ENCODE measurements at places on chromosomes 2 and 18. TPM values are rescaled to one million over a fixed set of nuclear protein-coding genes. Genes with fewer than 3 reads are reported as not detected.

Gene RAPH1
- total RNA-seq = 45.7 TPM

Gene CRYBA2
- not detected for total RNA-seq

Gene SERPINB3
- total RNA-seq = not detected

Gene CRYGD
- total RNA-seq = not detected

Gene FAM161A
- total RNA-seq = 1.3 TPM

Gene TMEM198
- total RNA-seq = 0.03 TPM

DNA sequence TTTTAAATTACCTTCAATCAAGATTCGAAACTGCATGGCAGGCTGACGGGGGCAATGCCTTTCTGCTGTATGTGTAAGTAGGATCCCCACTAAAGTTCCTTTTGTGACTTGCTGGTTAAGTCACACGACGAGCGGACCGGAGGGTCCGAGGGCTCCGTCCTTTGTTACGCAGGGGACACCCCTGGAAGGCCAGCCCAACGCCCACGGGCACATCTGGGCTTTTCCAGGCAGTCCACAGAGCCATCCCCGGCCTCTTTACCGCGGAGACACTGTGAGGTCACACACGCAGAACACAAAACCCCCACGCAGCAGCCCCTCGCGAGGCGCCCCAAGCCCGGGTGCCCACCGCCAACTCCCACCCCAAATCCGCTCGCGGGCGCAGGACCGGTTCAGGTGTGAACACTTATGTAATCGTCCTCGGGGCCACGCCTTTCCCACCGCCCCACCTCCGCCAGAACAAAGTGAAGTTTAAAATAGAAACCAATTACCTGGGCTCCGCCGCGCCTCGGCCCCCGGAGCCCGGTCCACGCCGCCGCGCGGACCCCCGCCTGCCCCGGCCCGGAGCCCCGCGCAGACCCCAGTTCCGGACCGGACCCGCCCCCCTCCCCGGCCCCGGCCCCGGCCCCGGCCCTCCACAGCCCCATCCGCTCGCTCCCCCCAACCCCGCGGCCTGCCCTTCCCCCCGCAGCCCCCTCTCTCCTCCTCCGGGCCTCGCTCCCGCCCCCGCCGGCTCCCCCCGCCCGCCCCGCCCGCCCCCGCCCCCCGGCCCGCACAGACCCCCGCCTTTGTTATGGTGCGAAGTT lies 4.2 kb downstream of the ZNF516 start:
- no peak for DNase-seq

GRCh38 chr18:5066380-5066977 lies 130.6 kb downstream of the AKAIN1 start:
- no peak for DNase-seq

GRCh38 chr2:190335225-190335559 lies 8.2 kb upstream of the INPP1 start:
- DNase-seq = no peak

GRCh38 chr2:229033816-229034215 lies 237.3 kb downstream of the PID1 start:
- no peak for DNase-seq

DNA sequence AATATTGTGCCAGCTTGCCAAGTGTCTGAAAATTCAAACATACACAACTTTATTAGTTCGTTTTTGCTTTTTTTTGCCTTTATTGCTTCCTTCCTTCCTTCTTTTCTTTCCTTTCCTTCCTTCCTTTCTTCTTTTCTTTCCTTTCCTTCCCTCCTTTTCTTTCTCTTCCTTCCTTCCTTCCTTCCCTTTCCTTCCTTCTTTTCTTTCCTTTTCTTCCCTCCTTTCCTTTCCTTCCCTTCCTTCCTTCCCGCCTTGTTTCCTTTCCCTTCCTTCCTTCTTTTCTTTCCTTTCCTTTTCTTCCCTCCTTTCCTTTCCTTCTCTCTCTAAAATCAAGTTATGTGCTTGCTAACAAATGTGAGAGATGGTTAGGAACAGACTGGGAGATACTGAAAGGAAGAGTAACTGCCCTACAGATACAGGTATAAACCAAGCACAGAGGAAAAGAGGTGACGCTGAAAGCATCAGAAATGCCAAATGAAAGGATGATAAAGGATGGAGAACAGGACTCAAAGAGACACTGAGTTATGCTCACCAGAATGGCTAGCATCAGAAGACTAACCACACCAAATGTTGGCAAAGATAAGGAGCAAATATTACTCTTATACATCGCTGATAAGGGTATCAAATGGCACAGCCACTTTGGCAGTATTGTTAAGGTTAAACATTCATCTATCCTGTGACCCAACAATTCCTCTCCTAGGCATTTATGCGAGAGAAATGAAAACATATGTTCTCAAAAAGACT lies 151.6 kb downstream of the MREG start:
- no peak for DNase-seq

DNA sequence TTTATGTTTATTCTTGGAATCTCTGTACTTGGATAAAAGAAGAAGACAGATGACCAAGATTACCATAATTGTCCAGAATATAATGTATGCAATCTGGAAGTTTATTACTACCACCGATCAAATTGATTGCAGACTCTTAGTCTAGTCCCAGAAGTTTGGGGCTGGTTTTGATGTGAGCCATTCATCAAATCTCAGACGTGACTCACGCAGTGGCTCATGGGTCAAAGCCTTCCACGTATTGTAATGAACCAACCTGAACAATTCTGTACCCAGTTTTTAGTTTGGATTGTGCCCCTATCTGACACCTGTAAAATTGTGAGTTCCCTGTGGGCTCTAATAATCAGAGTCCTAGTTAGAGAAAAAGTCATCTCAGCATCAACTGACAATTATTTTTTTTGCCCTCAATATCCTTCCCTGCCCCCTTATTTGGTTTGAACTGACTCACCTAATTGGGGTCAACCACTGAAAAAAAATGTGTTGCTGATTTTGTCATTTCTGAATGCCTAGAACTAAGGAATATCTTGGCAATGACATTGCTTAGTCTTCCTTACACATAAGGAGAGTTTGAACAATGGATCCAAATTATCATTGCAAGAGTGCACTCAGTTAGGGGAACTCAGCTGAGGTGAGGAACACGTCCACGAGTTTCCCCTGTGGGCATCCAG lies 219.5 kb upstream of the NRP2 start:
- peak; percentile 10 for DNase-seq

GRCh38 chr2:23658466-23658942 lies 268.4 kb downstream of the ATAD2B start:
- DNase-seq = no peak

- no peak for DNase-seq
Observed at GRCh38 chr2:171939743-171940071, 17.4 kb downstream of the HAT1 start.

- DNase-seq = no peak
Observed at GRCh38 chr18:1047406-1047805, 142.7 kb downstream of the ADCYAP1 start.

DNA sequence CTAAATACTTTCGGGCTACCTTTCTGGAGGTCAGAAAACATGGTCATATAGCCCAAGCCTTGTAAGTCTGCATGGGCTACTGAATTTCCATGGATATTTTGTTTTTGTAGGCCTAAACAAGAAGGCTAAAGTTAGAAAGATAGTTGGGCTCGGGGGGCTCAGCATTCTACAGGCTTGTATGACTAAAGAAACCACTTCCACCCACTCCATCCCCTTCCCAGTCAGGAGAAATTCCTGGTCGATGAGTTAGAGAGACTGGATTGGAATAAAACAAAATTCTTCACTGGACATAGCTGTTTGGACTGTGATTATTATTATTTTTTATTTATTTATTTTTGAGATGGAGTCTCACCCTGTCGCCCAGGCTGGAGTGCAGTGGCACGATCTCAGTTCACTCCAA lies 539.4 kb upstream of the TNP1 start:
- DNase-seq = peak; percentile 30

DNA sequence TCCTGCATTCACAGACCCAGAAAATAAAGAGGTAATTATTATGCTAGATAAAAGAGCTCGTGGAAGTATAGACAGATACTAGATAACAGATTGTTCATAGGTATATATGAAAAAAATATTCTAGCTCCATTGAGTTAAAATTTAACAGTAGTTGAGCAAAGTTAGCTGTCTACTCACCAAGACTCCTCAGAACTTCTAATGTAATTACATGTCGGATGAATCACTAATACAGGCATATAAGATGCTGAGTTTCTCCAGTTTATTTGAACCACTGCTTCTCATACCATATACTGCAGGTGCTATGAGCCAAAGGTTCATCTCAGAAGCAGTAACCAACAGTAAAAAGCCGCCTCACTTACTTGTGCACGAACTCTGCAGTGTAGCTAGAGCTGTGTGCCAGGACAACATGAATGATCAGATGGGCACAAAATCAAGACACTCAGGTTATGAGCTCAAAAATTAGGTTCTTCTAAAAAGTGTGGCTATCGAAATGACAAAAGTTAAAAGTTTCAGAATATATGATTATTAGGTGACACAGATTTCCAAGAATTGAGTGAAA lies 373.4 kb downstream of the NCKAP5 start:
- no peak for DNase-seq

DNA sequence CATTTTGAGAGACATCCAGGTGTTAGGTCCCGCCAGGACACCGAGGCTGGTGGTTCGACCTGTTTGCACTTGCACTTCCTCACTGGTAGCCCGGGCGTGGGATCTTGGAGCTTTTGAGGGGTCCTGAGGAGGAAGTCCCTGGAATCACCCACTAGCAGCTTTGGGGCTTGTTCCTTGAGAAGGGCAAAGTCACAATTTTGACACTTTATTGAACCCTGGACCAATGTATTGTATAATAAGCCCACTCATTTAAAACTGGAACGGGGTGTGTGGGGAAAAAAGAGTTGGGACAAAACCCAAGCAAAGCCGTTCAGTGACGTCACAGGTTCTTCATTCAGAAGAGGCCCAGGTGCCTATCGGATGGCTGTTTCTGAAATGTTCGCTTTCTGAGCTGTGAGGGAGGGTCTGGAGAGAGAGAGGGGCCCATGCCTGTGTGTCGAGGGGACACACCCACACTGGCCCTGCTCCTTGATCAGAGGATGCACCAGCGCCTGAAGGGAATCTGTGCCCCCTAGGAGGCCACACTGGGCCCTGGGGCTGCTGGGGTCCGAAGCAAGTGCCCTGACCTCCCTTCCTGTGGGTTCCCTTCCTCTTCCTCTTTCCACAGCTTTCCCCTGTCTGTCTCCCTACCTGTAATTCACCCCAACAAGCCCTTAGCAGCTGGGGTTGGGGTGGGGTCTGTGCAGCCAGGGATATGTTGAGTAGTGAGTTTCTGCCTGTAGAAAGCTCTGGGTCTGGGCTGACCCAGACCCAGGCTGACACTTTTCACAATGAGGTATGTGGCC lies 2.6 kb downstream of the LPIN1 start:
- DNase-seq = no peak

GRCh38 chr2:150292807-150293206 lies 194.7 kb downstream of the RND3 start:
- no peak for DNase-seq

GRCh38 chr2:151766437-151767153 lies 32.3 kb upstream of the NEB start:
- DNase-seq = no peak

- no peak for DNase-seq
Observed at GRCh38 chr18:12751891-12752290, 49.0 kb downstream of the PSMG2 start.

- no peak for DNase-seq
Observed at GRCh38 chr2:231294571-231295362, 96.3 kb downstream of the ARMC9 start.

- DNase-seq = no peak
Observed at GRCh38 chr2:82959727-82960126, 1499.4 kb downstream of the SUCLG1 start.

GRCh38 chr2:89850881-89851582 lies 1159.6 kb downstream of the RPIA start:
- DNase-seq = no peak

- DNase-seq = no peak
Observed at GRCh38 chr2:20747317-20747716, 75.6 kb downstream of the LDAH start.

GRCh38 chr18:9619990-9620389 lies 5.6 kb upstream of the PPP4R1 start:
- DNase-seq = no peak

DNA sequence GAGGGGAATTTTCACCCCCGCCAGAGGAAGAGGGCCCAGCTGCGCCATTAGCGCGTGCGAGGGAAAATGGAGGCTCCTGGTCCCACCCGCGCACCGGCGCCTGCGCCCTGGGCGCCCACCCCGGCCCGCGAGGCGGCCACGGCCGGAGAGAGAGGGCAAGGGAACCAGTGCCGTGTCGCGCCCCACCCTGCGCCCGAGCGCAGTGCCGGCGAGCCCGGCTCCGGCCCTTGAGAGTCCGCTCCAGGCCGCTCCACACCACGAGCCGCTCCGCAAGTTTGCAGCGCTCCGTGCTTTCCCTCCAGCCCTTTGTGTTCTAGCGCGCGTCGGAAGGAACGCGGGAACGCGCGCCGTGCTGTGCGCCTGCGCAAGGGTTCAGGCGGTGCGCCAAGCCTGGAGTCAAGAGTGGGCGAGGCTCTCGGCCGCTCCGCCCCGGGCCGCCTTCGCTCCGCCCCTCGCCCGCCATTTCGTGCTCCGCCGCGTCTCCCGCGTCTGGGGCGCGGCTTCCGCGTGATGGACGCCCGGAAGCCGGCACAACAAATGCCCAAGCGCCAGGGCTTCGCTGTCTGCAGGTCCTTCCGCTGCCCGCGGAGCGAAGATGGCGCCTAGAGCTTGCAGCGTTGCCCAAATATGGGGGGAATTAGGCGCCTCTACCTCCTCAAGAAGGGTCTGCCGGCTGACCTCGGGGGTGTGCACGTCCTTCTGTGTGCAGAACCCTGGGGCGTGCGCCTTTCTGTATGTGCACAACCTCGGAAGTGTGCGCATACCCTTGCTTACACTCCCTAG lies 46.1 kb upstream of the PTMA start:
- DNase-seq = no peak

- DNase-seq = peak; percentile 73
Observed at GRCh38 chr2:226030788-226031646, 631.5 kb downstream of the NYAP2 start.

- no peak for DNase-seq
Observed at GRCh38 chr2:45965871-45966498, 314.5 kb downstream of the PRKCE start.

DNA sequence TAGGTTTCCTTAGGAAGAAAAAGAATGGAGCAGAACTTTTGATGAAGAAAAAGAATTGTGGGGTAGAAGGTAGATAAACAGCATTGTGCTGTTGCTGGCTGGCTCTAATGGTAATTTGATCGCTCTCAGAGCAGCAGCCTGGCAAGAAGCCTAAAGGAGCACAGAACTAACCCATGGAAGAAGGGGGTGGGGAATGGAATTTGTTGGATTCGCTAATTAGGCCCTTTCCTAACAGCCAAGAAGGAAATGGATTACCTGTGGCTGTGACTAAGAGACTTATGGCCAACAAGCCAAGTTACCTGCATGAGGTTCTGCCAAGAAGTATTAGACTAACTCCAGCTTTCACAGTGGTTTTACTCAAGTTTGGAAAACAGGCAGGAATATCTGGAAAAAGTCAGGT lies 210.6 kb downstream of the IKZF2 start:
- no peak for DNase-seq

Measured in SJSA1 (cell line).